ENCODE measurements at places on chromosomes 6 and 20.

- DNase-seq: no peak
Measured at GRCh38 chr6:151213352-151213751, 26.4 kb upstream of the AKAP12 start.

GRCh38 chr6:169533301-169534038, 168.4 kb downstream of the WDR27 start:
- DNase-seq: no peak

DNA sequence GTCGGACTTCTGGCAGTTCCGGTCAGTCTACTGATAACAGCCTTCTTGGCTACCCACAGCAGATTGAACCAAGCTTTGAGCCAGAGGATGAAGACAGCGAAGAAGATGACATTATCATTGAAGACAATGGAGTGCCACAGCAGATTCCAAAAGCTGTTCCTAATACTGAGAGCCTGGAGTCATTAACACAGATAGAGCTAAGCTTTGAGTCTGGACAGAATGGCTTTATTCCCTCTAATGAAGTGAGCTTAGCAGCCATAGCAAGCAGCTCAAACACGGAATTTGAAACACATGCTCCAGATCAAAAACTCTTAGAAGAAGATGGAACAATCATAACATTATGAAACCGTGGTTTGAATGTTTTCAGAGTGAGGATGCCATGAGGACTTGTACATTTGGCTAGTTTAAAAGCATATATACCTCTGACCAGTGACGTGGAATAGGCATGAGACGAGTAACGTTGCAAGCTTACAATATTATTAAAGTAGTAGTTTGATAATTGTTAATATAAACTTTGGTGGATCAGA, 18.8 kb downstream of the PARD6B start:
- DNase-seq: no peak

- no peak for DNase-seq
Measured at GRCh38 chr6:152975204-152975915, 7.5 kb downstream of the FBXO5 start.

GRCh38 chr20:57263801-57264792, 2.3 kb downstream of the BMP7 start:
- DNase-seq: no peak

- no peak for DNase-seq
Measured at GRCh38 chr20:23099791-23100719, 13.9 kb upstream of the CD93 start.

DNA sequence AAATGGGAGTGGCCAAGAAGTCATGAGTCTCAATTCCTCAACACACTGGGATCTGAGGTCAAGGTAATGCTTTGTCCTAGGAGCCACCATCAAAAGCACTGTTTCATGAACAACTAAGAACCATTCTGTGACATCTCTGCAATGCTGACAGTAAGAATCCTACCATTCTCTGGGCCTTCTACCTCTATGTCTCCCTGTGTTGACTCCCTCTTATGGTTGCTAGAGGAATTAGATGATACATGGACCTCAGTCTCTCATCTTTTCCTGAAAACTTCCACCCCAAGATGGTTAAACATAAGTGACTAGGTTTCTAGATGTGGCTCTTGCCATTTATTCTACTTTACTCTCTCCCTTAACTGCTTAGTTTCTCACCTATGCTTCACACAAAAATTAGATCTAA, 9.1 kb downstream of the MTRF1L start:
- no peak for DNase-seq

GRCh38 chr20:42181064-42181463, 562.9 kb upstream of the CHD6 start:
- no peak for DNase-seq

GRCh38 chr6:35512740-35513139, at the start of gene TULP1:
Gene TULP1, minus strand, starts transcription at chr6:35512896. Its CDS starts 38 bp downstream, at chr6:35512858.
- no peak for DNase-seq

DNA sequence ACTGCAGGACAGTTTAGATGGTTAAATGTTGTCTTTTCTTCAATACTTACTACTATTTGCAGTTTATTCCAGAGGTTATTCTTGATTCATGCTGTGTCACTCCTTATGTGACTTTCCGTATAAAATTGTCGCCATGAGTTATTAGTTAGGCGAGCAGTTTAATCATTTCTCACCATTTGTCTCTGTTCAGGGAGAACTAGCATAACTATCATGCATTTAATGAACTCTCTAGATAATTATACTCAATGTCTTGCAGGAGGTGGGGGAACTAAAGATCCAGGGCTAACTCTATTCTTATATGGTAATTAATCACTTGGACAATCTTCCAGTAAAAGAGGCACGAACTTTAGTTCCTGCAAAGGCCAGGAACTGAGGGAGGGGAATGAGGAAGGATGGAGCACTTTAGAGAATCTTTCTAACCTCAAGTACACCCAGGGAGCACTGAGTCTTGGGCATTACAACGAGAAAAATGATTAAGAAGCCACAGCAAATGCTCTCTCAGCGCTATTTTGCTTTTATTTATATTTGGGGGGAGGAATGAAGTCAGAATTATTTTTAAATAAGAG, 58.3 kb downstream of the IYD start:
- no peak for DNase-seq

DNA sequence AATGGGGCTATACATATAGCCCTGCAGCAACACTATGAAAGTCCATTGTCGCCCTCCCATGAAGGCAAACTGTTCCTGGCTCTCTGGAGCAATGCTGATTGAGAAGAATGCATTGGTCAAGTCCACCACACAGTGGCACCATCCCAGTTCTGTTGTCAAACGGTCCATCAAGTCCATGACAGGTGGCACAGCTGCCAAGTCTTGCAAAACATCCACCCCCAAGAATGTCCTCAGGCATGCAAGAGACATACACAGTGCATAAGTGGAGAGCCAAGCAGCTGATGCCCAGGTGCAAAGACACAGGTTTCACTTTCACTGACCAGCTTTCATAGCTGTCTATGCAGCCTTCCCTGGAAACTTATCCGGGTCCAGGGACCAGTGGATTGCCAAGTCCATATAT, 17.5 kb downstream of the ZNF391 start:
- no peak for DNase-seq

DNA sequence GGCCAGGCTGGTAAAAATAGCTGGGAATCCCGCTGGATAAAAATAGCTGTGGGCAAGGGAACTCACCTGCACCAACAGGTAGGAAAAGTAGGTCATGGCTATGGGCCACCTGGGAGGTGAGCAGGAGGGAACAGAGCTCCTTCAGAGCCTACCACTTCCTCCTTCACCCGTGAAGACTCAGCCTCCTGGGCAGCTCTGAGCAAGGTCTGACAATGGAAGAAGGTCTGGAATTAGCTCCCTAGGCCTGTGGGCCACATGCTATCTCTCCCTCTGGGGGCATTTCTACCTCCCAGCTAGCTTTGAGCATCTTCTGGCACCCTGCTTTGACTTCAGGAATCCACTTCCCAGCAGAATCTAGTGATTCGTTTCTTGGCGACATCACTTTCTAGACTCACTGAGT, 153.9 kb downstream of the MRPL14 start:
- no peak for DNase-seq

DNA sequence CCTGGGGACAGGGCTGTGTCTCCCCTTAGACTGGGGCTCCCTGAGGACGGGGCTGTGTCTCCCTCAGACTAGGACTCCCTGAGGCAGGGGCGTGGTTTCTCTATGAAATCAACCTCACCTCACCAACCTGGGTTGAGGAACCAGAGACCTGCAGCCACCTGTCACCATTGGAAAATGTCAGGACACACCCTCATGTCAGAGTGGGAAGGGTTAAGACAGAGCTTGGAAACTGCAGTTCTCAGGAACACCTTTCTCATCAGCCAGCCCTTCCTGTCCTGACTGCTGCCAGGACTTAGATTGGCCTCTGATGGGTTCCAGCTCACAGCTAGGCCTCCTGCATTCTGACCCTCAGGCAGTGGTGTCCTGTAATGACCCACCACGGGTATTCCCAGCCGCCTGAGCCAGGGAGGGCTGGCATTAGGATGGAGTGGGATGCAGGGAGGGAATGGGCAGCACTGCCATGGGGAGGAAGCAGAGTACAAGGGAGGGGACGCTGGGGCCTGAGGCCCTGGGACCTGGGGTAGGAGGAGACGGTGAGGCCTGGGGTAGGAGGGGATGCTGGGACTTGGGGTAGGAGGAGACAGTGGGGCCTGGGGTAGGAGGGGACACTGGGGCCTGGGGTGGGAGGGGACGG, 76.3 kb downstream of the MRPL14 start:
- DNase-seq: no peak

- no peak for DNase-seq
Measured at GRCh38 chr20:20887593-20888265, 175.3 kb upstream of the RALGAPA2 start.

DNA sequence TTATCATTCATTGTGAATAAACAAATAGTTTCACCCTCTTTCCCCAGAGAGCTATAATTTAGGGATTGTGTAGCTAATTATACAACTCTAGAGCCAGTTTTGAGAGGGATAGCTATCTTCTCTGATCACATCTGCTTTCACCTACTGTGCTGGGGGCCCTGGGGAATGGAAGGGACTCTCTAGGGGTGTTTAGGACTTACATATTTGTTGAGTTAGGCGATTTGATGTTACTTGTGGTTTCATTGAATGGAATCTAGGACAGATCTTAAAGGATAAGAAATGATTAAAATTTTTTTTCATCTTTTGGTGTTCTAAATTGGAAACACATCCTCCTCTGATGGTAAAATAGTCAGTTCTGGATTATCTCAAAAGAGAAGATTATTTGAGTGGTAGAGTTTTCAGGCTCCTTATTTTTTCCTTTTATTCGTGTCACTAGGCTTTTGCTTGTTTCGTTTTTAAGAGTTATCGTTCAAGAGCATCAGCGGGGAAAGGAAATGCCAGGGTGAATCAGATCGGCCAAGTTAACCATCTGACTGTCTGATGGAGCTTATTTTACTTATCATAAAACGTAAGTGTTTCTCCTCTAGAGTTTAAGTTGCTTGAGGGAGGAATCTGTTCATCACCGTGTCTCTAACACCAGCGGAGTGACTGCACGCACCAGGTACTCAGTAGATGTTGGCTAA, 236.7 kb downstream of the FARS2 start:
- no peak for DNase-seq

- no peak for DNase-seq
Measured at GRCh38 chr6:15303162-15303919, 57.5 kb downstream of the JARID2 start.

DNA sequence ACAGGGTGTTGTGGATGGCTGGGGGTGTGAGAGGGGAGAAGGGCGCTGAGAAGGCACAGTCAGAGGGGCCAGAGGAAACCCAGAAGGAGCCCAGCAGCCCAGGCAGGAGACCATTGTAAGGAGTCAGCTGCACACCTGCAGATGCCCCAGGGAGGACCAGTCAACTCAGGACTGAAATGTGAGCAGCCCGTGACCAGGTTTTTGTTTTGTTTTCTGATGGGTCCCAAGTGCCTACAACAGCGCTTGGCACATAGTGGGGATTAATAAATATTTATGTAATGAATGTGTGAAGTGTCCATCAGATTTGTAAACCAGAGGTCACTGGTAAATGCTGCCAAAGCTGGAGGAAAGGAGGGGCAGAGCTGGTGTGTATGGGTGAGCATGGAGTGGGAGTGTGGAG, 30.2 kb downstream of the TRAM2 start:
- DNase-seq: no peak

- DNase-seq: no peak
Measured at GRCh38 chr6:141029908-141030307, 1102.8 kb upstream of the GJE1 start.

DNA sequence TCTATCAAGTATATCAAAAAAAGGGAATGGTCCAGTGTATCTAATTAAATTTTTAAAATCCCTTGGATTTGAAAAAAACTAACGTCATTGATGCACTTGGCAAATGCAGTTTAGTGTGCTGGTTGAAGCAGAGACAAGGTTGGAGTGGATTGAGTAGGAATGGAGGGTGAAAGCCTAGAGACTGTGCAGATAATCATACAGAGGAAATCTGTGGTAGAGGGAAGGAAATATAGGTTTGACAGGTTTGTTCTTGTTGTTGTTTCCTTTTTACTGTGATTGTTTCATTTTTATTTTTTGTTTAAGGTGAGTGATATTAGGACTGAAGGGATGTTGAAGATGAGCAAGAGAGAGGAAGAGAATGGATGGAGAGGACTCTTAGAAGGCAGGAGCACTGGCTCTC, 29.0 kb upstream of the L3MBTL3 start:
- DNase-seq: no peak

- no peak for DNase-seq
Measured at GRCh38 chr6:37205997-37206340, 36.0 kb downstream of the PIM1 start.

DNA sequence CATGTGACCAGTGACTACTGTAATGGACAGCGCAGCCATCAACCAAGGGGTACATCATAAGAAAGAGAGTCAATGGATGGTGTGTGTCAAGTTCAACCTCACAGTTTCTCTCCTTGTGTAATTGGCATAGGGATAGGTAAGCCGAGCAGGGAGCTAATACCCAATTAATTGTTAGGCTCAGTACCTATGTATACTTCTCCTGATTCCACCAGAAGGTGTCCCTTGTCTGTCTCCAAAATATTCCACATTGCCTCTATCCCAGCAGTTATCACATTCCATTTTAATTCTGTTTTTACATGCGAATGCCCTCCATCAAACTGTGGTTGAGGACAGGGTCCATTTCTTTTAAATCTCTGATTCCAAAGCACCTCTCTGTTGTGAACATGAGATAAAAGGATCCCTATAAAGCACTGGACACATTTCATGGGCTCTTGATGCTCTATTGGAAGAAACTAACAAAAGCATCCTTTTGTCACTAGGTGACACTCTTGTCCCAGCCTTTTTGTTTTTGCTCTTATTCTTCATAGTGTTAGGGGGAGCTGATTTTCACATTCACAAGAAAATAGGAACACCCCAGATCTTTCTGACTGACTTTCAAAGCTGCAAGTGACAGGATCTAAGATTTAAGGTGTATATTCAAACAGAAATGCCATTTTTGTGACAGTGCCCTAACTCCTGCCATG, 38.9 kb downstream of the FBXO9 start:
- no peak for DNase-seq

- DNase-seq: no peak
Measured at GRCh38 chr20:37361336-37361735, 15.4 kb downstream of the SRC start.

GRCh38 chr6:1643830-1644445, 34.2 kb downstream of the FOXC1 start:
- no peak for DNase-seq

- DNase-seq: no peak
Measured at GRCh38 chr6:30747902-30748769, 3.8 kb upstream of the IER3 start.

GRCh38 chr6:84773133-84773430, 8.7 kb upstream of the TBX18 start:
- no peak for DNase-seq

GRCh38 chr20:41142919-41143318, 5.6 kb downstream of the PLCG1 start:
- no peak for DNase-seq

DNA sequence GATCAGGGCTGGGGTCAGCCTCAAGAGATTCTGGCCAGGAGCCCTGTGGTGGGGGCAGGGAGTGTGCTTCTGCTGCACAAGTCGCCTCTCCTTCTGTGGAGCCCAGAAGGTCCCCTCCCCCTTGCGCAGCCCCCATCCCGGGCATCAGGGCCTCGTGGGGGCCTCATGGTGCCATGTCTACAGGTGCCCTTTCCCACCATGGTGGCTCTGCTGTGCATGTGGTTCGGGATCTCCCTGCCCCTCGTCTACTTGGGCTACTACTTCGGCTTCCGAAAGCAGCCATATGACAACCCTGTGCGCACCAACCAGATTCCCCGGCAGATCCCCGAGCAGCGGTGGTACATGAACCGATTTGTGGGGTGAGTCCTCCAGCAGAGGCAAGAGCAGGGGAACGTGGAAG, 48.1 kb downstream of the TM9SF4 start:
- DNase-seq: no peak

GRCh38 chr6:90819483-90819882, 232.6 kb upstream of the MAP3K7 start:
- DNase-seq: no peak

All from stimulated activated CD4-positive, alpha-beta T cell treated with anti-CD3 and anti-CD28 coated beads, Interleukin-1b, Interleukin-23, amount 100 ng/mL, for 24 hours (primary cell).